NCI-H446 treated with DMSO at 0.1 percent for 48 hours (cell line): ENCODE measurements at places on chromosomes 5 and 9.

- DNase-seq = no peak
These were observed 150.2 kb downstream of the KIAA0825 start for GRCh38 chr5:94467954-94468930.

GRCh38 chr5:152403046-152403445, 2.0 kb downstream of the NMUR2 start:
- no peak for DNase-seq

DNA sequence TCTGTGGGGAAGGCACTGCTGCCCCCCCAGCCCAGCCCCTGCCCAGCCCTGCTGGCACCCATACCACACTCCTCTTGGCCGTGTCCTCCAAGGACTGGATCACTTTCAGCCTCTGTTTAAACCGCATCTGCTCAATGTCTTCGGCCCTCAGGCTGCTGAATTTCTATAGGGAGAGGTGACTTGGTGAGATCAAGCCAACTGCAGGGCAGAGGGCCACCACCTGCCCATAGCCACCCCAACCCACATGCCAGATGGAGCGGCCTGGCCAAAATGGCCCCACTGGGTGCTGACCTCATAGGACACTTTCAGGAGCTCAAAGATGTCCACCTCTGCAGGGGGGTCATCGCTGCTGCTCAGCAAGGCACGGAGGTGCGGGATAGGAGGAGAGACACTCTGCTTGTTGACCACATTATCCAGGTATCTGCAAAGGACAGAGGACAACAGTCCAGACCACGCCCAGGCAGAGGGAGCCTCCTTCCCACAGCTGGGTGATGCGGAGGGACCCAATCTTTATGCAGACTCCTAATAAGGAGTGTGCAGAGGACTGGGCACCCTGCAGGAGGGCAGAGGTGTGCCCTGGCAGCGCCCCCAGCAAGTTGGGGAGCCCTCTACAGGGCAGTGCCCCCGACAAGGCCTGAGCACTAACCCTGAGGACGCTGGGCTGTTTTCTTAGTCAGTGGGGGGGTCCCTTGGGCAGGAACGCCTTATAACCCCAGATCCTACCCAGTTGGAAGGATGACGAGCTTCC, 14.4 kb upstream of the MRNIP start:
- DNase-seq = no peak

DNA sequence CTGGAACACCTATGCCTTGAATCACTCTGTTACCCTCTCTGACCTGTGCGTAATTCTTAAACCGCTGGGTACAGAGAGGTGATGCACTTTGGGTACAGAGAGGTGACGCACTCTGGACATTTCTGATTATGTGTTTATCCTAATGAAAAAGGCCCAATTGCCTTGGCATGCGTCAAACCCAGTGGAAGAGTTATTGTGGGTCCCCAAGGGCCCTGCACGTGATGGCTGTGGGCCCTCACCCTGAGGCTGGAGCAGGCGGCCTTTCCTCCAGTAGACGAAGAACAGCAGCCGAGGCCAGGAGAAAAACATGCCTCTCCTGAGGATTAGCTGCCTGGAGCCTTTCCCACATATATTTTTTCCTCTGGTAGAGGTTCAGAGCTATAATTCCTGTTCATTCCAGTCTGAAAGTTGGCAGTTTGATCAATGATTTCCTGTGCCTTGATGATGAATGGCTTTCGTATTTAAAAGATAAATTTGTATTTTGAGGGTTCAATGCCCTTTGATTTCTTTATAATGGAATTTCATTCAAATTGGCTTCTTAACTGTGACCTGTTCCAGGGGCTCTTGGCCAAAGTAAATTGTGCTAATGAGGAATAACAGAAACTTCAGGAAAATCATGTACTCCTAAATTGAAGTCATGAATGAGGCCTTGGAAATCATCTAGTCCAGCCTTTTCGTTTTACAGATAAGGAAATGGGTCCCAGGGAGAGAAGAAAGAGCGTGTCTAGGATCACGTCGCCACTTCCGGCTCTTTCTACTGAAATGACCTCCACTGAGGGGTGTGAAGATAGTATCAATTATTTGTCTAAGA, 22.8 kb downstream of the ACER2 start:
- DNase-seq = no peak
